Globus pallidus (tissue), 1 donor: ENCODE measurements at places on chromosomes 4 and X.

DNA sequence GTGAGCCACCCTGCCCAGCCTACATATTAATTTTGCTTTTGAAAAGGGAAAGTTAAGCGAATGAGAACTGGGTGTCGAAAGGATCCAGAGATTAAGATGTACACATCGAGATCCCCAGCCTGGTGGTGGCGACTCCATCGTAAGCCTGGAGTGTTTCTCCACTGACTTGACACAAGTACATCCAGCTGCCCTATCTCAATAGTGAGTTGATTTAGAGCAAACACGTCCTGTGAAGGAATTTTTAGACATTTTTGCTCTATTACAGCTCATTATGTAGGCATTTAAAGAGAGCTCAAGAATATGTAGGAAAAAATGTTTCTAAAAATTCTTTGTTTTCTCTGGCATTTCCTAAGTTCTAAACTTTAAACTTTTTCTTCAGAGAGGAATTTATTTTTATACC is 11.7 kb upstream of the CLDN34 start:
- DNase-seq, result no peak

DNA sequence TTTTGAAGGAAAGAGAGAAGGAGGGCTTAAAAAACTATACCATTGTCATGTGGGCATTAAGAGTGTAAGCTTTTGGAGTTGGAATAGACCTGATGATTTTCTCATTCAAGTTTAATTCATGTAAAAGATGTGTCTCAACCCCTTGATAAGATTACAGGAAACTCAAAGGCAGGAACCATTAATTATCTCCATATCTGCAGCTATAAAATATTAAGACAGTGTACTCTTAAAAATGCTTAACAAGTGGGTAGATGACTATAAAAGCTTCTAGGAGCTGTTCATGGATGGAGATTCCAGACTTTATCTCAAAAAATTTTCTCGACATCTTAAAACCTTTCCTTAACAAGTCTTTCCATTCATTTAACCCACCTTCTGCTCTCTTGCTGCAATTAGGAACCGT is 208.3 kb downstream of the PALLD start:
- no peak for DNase-seq

- no peak for DNase-seq
These were observed 135.3 kb upstream of the MID1 start for GRCh38 chrX:10755439-10756334.

DNA sequence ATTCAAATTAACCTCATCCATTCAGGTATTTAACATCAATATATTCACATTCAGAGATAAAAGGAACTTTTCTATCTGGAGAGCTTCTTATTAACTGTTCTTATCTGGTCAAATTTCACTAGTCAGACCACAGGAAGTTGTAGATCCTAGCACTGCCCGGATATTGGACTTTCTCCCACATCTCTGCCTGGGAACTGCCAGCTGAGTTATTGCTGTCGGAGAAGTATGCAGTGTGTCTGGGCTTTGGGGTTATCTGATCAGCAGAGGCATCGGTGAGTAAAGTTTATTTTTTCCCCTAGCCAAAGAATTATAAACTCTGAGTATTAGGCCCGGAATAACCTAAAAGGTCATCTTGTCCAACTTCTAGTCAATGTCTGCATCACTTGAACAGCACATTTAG is 45.1 kb downstream of the OR13H1 start:
- no peak for DNase-seq

DNA sequence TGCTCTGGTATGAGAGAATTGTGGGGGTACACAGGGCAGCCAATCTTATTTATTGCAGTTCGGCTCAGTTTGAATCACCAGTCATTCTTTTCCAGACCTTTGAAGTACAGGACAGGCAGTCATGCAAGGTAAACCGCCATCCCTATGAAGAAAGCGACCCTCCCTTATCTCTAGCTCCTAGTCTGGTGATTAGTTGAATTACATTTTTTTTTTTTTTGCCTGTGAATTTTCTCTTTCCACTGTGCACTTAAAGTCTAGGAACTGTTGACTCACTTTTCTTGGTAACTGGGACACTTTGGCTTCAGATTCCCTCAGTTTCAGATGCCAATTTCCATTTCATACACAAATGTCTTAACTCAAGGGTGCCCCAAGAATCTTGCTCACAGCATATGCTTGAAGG is 82.4 kb upstream of the FAM9C start:
- no peak for DNase-seq

DNA sequence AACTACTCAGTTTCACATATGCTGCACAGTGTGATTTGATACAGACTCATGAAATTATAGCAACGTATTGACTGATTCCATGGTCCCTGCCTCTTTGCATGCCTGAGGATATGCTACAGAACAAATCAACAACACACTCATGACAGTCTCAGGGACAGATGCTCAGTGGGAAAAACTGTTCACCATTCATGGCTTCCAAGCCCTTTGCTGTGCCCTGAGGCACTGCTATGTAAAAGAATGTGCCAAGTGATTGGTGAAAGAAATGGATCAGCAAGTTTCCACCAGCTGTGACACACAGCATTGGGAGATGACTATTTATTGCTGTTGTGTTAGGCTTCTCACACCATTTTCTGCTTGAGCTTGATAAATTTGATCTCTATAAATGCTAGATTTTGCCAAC is 825.6 kb upstream of the INTU start:
- no peak for DNase-seq

DNA sequence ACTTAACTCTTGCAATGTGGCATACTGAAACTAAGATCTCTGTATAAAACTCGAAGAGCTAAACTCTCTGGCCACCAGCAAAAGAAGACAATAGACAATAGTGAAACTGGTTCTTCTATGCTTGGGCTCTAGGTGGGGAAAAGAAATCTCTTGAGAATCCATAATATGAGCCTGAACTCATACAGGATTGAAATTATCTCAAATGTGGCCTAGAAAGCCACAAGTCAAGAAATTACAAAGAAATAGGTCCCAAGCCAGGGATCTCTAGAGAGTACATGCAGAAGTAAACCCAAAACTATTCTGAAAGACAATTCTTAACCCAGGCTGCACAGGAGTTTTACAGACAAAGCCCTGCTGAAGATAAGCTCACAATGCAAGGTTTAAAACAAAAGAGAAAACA is 127.4 kb downstream of the ANAPC10 start:
- DNase-seq, result no peak

- DNase-seq, result no peak
These were observed 178.4 kb upstream of the GPRIN3 start for GRCh38 chr4:89486042-89486441.

- no peak for DNase-seq
These were observed 32.3 kb downstream of the HERC5 start for GRCh38 chr4:88489100-88489761.

DNA sequence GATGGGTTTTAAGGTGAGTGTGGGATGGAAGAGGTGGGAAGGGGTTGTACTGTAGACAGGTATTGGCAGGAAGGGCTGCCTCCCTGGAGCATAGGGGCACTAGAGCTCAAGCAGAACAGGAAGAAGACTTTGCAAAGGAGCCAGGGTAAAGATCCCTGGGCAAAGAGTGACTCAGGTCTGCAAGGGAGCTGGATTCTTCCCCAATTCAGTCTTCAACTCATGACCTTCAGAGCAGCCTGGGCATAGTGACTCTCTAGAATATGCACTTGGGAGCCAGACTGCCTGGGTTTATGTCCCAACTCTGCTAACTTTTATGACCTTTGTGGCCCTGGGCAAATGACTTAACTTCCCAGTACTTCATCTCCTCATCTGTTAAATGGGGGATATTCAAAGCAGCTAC is 4.0 kb downstream of the LONRF3 start:
- DNase-seq, result no peak

DNA sequence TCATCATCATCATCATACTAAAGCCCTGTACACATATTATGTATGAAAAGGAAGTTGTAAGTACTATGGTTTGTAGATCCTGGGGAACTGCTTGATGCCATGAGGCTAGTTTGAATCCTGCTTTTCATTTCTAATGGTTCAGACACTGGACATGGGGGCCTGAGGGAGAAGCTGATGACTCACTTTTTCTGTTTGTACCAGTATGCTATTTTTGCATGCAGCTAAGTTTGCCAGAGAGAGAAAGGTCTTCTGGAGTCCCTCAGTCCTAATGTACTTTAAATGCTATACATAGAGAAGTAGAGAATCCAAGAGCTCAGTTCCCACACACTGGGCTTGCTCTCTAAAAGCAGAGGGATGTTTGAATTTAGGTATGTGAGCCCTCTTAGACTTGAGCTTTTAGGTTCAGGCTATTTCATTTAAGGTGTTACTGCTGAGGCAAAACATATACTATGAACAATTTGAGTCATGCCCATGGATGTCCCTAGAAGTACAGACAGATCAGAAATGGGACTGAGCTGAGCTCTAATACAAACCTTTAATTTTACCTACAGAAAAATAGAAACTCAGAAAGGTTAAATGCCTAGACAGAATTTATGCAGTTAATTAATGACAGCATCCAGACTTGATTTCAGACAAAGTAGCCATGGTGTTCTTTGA is 17.6 kb upstream of the HS3ST1 start:
- DNase-seq, result no peak

- DNase-seq, result no peak
These were observed 62.8 kb downstream of the SH3KBP1 start for GRCh38 chrX:19824603-19825002.
